Left hindlimb (tissue), 1 donor: ENCODE measurements at places on chromosomes 1 and 21.

DNA sequence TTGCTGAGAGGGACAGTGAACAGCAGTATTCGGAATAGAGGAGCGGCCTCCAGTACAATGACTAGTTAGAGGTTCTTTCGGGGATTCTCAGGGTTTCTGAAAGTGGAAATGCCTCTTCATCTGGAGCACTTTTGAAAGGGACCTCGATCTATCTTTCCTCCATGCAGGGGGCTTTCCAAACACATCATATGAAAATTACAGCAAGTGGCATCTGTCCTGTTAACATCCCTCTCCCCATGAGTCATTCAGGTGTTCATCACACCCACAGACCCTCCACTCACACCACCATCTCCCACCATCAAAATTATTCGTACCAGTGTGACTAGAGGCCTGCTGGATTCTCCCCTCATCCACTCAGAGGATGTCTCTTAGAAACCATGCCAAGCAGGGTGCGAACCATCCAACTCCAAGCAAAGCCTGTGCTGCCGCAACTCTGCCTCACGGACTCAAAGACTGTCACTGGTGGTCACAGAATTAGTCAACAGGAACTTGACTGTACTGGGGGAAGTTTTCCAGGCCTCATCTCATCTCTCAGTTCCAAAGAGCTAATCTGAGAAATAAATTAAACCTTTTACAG lies 211.1 kb downstream of the MRPL39 start:
- no peak for DNase-seq

DNA sequence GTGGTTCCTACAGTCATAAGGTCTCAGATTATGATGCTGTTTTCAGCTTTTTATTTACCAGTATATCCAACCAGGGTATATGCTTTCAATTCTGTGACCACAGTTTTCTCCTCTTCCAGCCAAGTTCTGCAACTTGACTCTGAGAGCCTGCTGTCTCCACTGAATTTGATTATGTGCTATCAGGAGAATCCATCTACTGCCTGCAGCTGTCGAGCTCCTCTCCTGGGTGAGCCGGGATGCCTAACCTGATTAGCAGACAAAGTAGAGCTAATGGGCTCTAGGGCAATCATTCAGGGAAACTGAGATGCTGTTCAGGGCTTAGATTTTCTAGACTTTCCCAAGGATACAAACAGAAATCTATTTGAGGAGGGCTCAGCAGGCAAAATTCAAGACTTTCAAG lies 271.5 kb upstream of the BEND5 start:
- no peak for DNase-seq

- DNase-seq, result no peak
Observed at GRCh38 chr1:180311011-180311730, 81.1 kb downstream of the LHX4 start.

GRCh38 chr1:100360790-100361510 lies 8.6 kb downstream of the CDC14A start:
- no peak for DNase-seq

GRCh38 chr1:6899621-6900020 lies 114.4 kb downstream of the CAMTA1 start:
- no peak for DNase-seq

GRCh38 chr1:87715052-87715451 lies 386.4 kb downstream of the LMO4 start:
- DNase-seq, result no peak

GRCh38 chr1:71882637-71883036 lies 399.7 kb downstream of the NEGR1 start:
- no peak for DNase-seq

- DNase-seq, result peak; percentile 97
Observed at GRCh38 chr1:20507564-20508410, at the start of gene MUL1. Gene MUL1 (minus strand): TSS chr1:20508151. CDS start chr1:20508024, 127 bp downstream.

DNA sequence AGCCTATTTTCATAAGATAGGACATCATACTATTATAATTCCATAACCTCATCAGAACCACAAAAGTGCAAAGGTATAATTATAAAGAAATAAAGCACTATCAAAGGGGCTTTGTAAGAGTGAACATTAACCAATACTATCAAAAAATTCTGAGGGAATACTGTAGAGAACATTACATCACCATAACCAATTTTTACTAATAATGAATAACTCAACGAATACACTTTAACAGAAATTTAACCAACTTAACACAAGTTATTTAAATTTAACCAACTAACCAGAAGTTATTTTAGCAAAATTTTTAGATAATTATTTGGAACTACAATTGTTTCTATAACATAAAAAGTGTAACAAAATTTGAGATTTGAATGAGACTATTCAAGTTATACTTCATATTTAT lies 34.8 kb downstream of the ZSWIM5 start:
- no peak for DNase-seq

DNA sequence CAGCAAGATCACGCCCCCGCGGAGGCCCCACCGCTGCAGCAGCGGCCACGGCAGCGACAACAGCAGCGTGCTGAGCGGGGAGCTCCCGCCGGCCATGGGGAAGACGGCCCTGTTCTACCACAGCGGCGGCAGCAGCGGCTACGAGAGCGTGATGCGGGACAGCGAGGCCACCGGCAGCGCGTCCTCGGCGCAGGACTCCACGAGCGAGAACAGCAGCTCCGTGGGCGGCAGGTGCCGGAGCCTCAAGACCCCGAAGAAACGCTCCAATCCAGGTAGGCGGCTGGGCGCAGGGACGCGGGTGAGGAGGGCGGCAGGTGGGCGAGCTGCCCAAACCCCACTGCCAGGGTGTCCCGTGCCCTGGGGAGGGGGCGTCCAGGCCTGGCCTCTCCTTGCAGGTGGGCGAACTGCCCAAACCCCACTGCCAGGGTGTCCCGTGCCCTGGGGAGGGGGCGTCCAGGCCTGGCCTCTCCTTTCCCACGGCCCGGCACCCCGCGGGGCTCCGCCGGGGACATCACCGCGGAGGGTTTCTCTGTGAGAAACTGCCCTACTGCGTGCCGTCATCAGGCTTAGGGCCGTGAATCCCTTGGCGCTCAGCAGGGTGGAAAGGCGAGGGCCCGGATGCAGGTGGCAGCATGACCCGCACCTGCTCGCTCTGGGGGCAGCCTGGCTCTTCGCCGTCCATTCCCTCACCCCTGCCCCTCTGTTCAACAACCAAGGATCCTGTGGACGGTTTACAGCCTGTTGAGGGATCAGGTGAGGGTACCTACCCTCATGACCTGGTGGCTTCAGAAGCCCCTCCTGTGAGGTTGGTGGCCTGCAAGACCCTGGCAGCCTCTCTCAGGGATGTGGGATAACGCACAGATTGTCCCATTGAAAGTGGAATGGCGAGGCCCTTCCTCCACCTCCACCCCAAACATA lies 534.0 kb downstream of the KIF26B start:
- DNase-seq, result no peak

DNA sequence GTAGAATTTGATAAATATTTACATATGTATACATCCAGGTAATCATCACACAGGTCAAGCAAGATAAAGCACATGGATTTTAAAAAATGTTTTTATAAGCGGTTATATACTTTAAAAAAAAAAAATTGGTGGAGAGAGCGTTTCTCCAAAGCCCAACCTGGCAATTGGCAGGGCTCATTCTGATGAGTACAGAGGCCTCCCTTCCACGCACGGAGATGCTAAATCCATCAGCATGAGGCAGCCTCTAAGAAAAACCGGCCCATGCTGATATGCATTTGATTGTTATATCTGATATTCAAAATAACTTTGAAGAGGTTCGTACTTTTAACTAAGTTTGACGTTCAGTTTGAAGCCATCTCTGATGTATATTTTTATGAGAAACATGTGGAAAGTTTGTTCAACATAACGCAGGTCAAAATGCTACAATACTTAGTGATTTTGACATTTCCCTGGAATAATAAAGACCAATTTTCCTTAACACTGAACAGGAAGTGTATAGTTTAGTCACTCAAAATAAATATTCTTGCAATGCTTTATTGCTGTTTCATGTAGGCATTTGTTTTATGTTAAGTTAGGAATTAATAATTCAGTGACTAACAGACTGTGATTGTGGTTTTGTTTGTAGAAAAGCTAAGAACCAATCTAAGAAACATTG lies 151.7 kb downstream of the NR5A2 start:
- DNase-seq, result no peak

DNA sequence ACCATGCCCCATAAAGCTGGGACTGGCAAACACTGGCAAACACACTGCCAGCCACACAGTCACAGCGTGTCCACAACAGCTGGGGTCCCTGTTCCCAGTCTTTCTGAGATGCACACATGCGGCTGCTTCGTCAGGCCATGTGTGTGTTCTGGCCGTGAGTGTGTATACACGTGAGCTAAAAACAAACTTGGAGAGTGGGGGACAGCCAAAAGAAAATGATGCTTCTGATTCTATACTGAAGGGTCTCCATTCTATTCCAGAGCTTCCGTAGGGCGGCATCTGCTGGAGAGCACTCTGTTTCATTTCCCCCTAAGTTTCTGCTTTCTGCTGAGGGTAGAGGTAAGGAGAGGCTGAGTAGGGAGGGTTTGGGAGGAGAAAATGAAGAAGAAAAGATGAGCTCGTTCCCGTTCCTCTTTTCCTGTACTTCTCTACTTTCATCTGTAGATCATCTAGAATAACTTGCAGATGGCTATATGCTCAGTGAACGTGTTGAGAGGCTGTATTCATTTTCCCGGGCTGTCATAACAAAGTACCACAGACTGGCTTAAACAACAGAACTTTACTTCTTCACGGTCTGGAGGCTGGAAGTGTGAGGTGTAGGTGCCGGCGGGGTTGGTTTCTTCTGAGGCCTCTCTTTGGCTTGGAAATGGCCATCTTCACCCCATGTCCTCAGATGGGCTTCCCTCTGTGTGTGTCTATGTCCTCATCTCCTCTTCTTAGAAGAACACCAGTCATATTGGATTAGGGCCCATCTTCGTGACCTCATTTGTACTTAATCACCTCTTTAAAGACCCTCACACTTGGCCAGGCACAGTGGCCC lies 151.6 kb downstream of the TOMM20 start:
- DNase-seq, result no peak

DNA sequence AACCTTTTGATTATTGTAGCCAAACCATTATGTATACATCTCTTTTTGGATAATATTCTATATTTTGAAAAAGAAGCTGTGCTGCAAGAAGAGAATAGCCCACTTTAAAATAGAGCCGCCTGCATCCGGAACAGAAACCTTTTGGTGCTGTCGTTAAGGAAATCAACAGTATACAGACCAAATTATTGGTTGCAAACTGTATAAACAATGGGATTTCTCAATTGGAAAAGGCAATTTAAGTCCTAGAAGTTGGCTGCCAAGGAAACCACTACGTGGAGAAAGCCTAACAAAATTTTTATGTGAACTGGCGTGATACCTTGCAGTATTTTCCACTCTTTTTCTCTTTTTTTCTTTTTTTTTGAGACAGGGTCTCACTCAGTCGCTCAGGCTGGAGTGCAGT lies 25.8 kb downstream of the DESI2 start:
- peak; percentile 40 for DNase-seq

DNA sequence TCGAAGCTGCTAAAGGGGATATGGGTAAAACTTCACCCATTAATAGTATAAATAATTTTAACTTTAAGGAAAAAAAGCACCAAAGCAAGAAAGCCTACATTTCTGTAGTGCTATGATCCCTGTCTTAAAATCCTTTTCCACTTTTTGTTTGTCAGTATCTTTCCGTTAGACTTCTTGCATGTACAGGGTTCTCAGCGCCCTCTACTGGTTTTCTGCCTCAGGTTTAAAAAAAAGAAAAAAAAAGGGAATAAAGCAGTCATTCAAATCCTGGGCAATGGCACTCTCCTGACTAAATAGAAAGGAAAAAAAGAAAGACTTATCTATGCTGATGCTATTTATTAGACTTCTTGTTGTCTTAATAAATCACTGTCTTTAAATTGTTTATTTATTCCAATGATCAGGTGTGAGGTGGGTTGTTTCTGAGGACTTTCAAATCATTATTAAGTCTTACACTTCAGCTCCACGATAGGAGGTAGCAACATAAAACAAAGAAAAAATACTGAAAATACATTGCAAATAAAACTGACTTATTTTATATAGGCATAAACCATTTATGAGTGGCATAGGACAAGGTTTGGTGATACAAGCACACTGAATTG lies 475.4 kb upstream of the NR5A2 start:
- DNase-seq, result peak; percentile 36

GRCh38 chr1:221667504-221667903 lies 74.4 kb downstream of the DUSP10 start:
- DNase-seq, result no peak

DNA sequence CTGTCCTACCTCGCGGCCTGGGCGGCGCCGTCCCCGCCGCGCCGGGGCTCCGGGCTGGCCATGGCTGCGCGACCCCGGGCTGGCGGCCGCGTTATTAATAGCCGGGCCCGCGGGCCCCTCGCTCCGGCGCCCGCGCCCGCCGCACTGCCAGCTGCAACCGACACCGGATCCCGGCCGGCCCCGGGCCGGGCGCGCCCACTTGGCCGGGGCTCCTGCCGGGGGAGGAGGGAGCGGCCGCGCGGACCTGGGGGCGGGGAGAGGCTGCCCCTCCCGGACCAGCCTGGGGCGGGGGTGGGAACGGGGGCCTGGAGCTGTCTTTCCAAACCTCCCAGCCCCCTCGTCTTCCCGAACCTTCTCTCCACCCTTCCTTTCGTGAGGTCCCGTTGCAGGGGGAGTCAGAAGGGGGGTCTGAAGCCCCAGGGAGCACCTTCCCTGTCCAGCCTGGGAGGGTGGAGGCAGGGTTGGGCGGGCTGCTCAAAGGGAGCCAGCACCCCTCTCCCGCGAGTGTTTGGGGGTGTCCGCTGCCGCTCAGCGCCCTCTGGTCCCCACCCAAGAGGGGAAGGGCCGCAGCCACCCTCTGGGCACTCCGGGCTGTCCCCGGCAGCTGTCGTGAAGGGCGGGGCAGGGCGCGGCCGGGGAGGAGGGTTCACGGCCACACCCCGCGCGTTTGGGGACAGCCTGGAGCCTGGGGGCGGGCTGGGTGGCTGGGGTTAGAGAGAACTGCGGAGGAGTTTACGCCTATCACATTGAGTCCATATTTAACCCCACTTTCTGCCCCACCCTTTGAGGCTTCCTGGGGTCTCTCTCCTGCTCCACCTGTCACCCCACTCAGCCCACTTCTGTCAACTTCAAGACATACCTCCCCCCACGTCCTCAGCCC lies at the start of gene SYNC:
TSS of gene SYNC (minus strand) at position 172 of the 880 bp plus-strand sequence. CDS start at position 62, 110 bp downstream.
- peak; percentile 78 for DNase-seq

DNA sequence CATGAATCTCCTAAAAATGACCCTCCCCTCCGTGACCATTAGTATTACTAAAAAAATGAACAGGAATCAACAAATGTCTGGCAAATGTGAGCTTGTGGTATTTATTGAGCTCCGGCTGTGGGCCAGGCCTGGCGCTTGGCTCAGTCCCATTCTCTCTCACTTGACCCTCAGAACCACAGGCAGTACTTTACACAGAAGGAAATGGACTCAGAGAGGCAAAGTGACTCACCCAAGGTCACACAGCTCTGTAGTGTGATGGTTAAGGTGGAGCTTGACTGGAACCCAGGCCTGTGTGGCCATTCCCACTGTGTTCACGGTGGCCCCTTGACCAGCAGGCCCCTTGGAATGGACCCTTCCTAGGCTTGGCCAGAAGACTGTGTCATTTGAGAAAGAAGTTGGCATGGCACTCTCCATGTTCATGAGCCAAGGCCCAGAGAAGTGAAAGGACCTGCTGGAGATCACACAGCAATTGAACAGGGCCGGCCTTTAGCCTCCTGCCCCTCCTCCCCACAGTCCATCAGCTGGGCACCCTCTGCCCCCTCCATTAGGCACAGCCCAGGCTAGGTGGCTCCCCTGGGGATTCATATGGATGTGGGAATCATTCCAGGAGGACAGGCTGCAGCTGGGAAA lies 32.1 kb downstream of the FAM151A start:
- no peak for DNase-seq

GRCh38 chr1:66464802-66465201 lies 69.2 kb upstream of the SGIP1 start:
- DNase-seq, result no peak
